ENCODE measurements at places on chromosomes 11 and 22. TPM values are rescaled to one million over a fixed set of nuclear protein-coding genes. Genes with fewer than 3 reads are reported as not detected.

Gene IL18
- 0.85 TPM for total RNA-seq

Gene CASP4
- 1.2 TPM for total RNA-seq

DNA sequence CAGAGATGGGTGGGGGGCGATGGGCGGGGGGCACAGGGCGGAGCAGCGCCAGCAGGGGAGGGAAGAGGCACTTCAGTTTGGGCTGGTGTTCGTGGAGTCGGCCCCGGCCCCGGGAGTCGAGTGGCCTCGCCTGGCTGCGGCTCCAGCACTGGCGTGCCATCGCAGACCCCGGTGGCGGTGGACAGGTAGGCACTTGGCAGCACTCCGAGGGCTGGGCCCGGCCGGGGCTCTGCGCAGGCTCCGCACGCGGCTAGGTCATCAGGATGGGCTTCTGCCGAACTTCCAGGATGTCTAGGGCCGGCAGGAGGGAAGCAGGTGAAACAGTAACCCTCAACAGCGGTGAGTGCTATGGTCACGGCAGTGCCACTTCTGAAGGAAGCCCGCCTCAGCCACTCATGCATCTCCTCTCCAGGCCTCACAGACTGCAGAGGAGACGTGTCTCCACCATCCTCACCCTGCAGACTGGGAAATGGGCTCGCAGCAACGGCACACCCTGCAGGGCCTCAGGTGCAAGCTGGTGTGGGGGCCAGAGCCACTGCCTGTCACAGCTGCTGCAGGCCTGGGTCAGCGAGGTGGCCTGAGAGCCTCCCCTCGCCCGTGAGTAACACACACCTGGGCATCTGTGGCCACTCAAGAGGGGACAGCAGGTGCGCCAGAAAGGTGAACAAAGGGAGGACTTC lies 33.3 kb downstream of the NUP50 start:
- no peak for DNase-seq
- peaks cover 22% of the 10 kb centered on the region for H3K4me1 ChIP-seq
- H3K4me3 ChIP-seq: no peak overlapping the region
- no peaks in the 10 kb centered on the region for H3K27me3 ChIP-seq
- H3K36me3 ChIP-seq: peaks cover 21% of the 10 kb centered on the region

- H3K27me3 ChIP-seq: peaks cover 2% of the 10 kb centered on the region
- no peaks in the 10 kb centered on the region for H3K36me3 ChIP-seq
- no peak overlapping the region for H3K4me3 ChIP-seq
- peaks cover 12% of the 10 kb centered on the region for H3K4me1 ChIP-seq
- H3K27ac ChIP-seq: no peak overlapping the region
- DNase-seq: no peak
Observed at GRCh38 chr11:3182462-3182852, 17.3 kb upstream of the OSBPL5 start.

- H3K27me3 ChIP-seq: no peaks in the 10 kb centered on the region
- H3K4me3 ChIP-seq: no peak overlapping the region
Observed at GRCh38 chr11:12121517-12121916, 11.1 kb downstream of the MICAL2 start.

DNA sequence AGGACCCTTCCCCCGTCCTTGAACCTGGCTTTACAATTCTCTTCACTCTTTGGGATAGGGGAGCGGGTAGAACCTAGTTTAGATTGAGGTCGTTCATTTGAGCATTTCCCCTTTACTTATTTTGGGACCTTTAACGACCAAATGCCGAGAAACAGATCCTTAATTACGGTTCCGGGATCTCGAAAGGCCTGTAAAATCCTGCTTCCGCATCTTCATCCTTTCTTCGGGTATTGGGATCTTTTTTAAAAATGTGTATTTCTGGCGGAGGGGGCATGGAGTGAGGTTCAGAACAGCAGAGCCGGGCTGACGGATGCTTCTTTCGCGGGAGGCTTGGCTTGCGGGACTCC lies 395 bp upstream of the HIPK3 start:
- DNase-seq: no peak
- H3K4me3 ChIP-seq: peak overlapping the region; percentile 96
- H3K4me1 ChIP-seq: peaks cover 34% of the 10 kb centered on the region
- H3K27ac ChIP-seq: peak overlapping the region; percentile 97
- H3K36me3 ChIP-seq: no peaks in the 10 kb centered on the region

GRCh38 chr11:110711448-110711775 lies 825 bp downstream of the ARHGAP20 start:
- H3K27ac ChIP-seq: no peak overlapping the region
- peak overlapping the region; percentile 77 for H3K4me3 ChIP-seq
- H3K27me3 ChIP-seq: peaks cover 8% of the 10 kb centered on the region
- DNase-seq: no peak

DNA sequence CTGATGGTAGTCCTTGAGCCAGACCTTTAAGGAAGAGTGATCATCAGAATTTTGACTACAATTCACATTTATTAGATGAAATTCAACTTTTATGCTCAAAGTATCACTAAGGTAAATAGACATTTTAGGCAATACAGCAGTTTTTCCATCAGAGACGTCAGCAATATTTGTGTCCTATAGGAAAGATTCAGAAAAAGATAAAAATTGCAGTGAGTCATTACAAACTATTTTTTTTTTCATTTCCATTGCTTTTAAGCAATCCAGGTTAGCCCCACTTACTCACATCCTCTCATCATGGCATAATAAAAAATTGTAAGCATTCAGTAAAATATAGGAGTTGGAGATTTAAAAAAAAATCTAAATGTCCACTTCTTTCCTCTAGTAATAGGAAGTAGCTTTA lies 46.9 kb downstream of the MSANTD4 start:
- peaks cover 2% of the 10 kb centered on the region for H3K27me3 ChIP-seq
- H3K4me1 ChIP-seq: no peaks in the 10 kb centered on the region
- H3K27ac ChIP-seq: no peak overlapping the region
- no peak for DNase-seq
- no peak overlapping the region for H3K4me3 ChIP-seq

DNA sequence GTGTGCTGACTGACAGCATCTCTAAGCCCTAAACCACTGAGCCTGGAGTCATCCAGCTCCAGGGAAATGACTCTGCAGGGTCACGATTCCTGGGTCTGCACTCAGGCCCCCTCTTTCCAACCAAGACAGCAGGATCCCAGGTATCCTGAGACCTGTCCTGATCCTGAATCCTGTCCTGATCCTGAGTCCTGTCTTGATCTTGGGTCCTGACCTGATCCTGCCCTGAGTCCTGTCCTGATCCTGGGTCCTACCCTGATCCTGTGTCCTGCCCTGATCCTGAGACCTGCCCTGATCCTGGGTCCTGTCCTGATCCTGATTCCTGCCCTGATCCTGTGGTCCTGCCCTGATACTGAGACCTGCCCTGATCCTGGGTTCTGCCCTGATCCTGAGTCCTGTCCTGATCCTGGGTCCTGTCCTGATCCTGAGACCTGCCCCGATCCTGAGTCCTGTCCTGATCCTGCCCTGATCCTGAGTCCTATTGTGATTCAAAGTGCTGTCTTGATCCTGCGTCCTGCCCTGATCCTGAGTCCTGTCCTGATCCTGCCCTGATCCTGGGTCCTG lies 1.4 kb upstream of the KRTAP5-6 start:
- H3K4me3 ChIP-seq: no peak overlapping the region
- no peak overlapping the region for H3K27ac ChIP-seq
- H3K27me3 ChIP-seq: peaks cover 14% of the 10 kb centered on the region
- DNase-seq: no peak

Gene MMP1
- total RNA-seq: 0.60 TPM

Gene OR8D4
- total RNA-seq: not detected

DNA sequence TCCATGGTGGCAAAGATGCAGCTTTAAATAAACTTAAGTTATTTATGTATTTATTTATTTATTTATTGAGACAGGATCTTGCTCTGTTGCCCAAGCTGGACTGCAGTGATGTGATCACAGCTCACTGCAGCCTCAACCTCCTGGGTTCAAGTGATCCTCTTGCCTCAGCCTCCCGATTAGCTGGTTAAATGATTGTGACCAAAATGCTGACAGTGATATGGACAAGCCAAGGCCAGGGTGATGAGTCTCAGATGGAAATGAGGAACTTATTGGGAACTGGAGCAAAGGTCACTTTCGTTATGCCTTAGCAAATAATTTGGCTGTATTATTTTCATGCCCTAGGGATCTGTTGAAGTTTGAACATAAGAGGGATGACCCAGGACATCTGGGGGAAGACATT lies 9.3 kb upstream of the LRP5 start:
- no peaks in the 10 kb centered on the region for H3K36me3 ChIP-seq
- DNase-seq: no peak
- no peak overlapping the region for H3K27ac ChIP-seq
- peaks cover 4% of the 10 kb centered on the region for H3K4me1 ChIP-seq

Gene HBD
- not detected for total RNA-seq

- no peak overlapping the region for H3K4me3 ChIP-seq
- H3K4me1 ChIP-seq: no peaks in the 10 kb centered on the region
- H3K27ac ChIP-seq: no peak overlapping the region
- no peaks in the 10 kb centered on the region for H3K36me3 ChIP-seq
- H3K27me3 ChIP-seq: peaks cover 46% of the 10 kb centered on the region
Observed at GRCh38 chr11:88447281-88447680, 109.7 kb upstream of the CTSC start.

Gene RPL27A
- 546 TPM for total RNA-seq

DNA sequence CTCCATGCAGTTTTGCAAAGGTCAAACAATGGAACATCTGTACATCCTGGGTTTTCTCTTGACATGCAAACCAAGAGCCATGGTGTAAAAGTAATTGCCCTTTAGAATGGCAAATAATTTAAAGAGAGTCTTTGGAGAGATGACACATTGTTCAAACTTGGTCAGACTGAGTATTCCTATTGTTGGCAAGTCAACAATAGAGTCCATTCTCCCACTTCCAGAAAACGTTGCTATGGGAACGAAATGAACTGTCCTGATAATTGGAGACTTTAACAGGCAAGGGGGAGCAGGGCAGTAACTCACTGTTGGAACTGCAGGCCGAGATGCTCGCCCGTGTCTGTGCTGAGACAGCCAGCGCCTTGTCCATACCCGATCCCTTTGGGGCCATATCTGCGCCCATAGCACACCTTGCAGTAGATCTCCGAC lies 13.9 kb downstream of the CSRP3 start:
- no peaks in the 10 kb centered on the region for H3K36me3 ChIP-seq
- H3K27me3 ChIP-seq: no peaks in the 10 kb centered on the region
- no peak overlapping the region for H3K27ac ChIP-seq
- no peak for DNase-seq

Gene OVOL1
- total RNA-seq: 0.12 TPM

Gene ELMOD1
- not detected for total RNA-seq

DNA sequence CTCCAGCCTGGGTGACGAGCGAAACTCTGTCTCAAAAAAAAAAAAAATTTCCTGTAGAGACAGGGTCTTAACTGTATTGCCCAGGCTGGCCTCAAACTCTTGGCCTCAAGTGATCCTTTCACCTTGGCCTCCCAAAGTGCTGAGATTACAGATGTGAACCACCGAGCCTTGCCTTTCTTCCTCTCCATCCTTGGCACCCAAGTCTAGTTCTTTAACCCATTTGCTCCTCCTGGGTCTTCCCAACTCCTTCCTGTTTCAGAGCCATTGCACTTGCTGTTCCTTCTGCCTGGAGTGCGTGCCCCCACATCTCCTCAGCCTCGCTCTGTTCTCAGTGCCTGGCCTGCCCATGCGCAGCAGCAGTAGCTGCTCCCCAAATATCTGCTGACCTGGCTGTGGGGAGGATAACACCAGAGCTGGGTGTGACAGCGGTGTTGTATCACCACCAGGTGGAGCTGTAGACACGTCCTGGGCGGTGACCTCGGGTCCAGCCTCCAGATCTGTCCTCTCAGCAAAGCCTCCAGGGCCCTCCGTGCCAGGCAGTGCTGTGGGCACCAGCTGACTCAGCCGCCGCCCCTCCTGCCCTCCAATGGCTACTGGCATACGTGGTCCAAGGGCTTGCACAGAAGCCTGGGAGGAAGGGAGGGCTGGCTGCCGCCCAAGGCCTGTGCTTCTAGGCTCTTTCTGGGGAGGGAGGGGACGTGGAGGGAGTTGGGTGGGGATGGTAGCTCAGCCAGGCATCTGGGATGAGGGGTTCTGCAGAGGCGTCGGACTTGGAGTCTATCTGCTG lies 22.0 kb downstream of the TEF start:
- peaks cover 19% of the 10 kb centered on the region for H3K4me1 ChIP-seq
- H3K27me3 ChIP-seq: no peaks in the 10 kb centered on the region
- peak overlapping the region; percentile 84 for H3K27ac ChIP-seq
- peak overlapping the region; percentile 40 for H3K4me3 ChIP-seq
- peak; percentile 97 for DNase-seq
- H3K36me3 ChIP-seq: no peaks in the 10 kb centered on the region

GRCh38 chr22:42895541-42895981 lies 38.5 kb upstream of the ARFGAP3 start:
- no peak overlapping the region for H3K4me3 ChIP-seq
- no peak for DNase-seq
- no peaks in the 10 kb centered on the region for H3K27me3 ChIP-seq
- H3K4me1 ChIP-seq: no peaks in the 10 kb centered on the region

- peak overlapping the region; percentile 75 for H3K4me3 ChIP-seq
- no peaks in the 10 kb centered on the region for H3K27me3 ChIP-seq
- peaks cover 2% of the 10 kb centered on the region for H3K36me3 ChIP-seq
- DNase-seq: no peak
Observed at GRCh38 chr22:42721045-42721434, 370 bp upstream of the A4GALT start.

DNA sequence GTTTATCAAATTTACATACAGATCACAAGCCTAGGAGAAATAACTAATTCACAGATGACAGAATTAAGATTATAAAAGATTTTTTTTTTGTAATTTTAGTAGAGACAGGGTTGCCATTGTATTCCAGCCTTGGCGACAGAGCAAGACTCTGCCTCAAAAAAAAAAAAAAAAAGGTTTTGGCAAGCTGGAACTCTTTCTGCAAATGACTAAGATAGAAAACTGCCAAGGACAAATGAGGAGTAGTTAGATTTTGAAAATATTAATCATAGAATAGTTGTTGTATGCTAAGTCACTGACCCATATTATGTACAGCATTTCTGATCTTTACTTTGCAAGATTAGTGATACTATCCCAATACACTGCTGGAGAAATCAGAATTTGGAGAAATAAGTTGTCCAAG lies 99.2 kb downstream of the C11orf65 start:
- no peak for DNase-seq
- no peaks in the 10 kb centered on the region for H3K4me1 ChIP-seq
- H3K27me3 ChIP-seq: no peaks in the 10 kb centered on the region
- H3K4me3 ChIP-seq: no peak overlapping the region

Gene DMC1
- total RNA-seq: 0.51 TPM

Gene SNX32
- 0.79 TPM for total RNA-seq

Gene GGTLC3
- total RNA-seq: not detected

Measured in chondrocyte (in vitro differentiated cells).